DMS79 treated with DMSO at 0.1 percent for 48 hours (cell line): ENCODE measurements at places on chromosomes 6 and 20.

GRCh38 chr20:57317316-57317788, 12.3 kb upstream of the SPO11 start:
- DNase-seq, result no peak

GRCh38 chr6:31888276-31889258, 8.9 kb downstream of the EHMT2 start:
- DNase-seq, result no peak

DNA sequence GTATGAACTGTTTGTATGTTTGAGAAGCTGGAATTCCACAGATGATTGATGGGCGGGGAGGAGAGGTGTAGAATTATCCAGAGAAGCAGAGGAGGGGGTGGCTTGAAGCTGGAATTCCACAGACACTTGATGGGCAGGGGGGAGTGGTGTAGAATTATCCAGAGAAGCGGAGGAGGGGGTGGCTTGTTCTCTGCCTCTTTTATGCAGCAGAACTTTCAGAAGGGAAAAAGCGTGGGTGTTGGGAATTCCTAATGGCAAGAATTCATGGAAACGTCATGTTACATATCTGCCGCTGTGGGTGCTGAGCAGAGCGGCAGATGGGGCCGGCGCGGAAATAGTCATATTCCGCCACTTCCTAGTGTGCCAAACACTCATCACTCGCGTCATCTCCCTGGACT, 167.9 kb upstream of the KCNG1 start:
- no peak for DNase-seq

DNA sequence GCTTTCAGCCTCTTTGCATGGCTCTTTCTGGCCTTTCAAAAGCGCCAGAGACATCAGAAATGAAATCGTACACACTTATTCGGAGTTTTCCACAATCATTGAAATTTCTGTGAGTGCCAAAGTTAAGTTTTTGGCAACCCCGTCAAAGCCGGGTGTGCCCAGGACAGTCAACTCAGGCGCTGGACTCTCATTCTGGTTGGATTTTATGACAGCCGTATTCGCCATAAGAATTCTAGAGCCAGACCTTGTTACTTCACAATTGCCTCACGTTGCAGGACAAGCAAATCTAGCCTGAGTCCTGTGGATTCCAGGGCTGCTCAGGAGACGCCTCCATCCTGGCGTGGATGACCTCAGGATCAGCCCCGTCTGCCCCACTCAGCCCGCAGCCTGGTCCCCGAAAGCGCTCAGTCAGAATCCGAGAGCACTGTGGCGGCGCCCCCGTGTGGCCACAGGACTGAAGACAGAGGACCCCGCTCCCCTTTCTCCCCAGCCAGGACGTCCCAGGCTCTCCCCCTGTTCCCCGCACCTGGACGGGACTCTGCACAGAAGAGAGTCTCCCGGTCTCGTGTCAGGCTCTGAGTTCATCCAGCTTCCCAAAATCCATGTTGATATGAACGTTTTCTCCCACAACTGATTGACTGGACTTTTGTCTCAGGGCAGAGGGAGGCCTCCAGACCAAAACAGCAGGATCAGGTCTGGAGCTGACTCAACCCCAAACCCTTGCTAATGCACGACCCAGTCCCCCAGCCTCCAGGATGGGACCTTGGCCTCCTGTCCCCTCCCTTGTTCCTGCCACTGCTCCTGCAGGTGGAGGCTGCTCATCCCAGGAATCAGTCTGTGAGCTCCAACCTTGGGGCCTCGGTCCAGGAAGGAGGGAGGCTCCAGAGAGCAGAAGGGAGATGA, 38.2 kb downstream of the MICA start:
- DNase-seq, result peak; percentile 29

DNA sequence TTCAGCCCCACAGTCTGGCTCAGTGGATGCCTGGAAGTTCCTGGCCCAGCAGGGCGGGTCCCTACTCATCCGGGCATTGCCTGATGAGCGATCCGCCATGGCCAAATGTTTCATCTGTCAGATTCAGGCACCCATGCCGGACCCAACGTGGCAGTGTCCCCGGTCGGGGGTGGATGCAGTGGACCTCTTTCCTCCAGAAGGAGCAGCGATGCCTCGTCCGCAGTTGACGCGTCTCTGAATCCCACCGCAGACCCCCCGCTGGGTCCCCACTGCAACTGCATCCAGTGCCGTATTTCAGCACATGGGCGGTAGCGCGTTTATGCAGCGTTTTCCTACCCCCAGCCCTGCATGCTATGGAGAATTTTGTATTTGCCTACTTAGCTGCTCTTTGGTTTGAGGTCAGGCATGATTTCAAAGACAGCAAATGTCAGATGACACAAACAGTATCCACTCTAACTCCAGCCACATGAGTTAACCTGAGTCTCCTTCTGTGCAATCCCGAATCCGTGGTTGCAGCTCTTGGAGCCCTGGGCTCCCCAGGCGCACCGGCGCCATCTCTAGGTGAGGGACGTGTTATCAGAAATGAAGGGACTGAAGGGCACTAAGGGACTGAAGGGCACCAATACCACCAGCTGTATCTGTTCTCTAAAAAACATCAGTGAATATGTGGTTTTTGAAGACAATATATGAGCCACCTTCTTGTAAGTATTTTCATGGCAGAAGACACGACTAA, 72.6 kb upstream of the THBS2 start:
- no peak for DNase-seq

DNA sequence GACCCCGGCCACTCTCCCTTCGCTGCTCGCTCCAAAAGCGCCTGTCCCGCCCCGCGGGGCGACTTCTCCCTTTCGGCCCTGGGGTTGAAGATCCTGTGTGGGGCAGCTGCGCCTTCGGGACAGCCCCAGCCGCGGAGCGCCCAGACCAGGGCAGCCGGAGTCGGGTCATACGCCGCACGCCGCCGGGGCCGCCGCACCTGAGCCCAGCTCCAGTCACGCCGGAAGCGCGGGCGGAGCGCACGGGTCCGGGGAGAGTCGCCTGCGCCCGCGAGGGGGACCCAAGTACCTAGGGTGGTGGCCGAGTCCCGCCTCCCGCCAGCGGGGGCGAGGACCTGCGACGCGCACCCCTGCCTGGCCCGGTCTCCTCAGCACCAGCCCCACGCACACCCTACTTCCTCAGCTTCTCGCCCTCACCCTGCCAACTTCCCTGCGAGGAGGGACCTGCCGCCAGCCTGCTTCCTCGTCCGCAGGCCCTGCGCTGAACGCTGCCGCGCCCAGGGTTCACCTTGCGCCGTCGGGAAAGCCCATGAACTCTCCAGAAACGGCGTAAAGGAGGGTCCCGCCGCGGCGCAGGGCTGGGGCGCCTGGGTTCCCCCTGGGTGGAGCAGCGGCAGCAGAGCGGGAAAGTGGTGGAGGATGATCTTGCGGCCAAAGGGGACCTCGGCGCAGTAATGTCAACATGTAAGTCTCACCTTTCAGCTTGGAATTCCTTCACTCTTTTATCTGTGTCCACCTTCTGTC, at the start of gene ADGRG6:
ADGRG6 (plus strand) TSS at position 357 of the 741 bp plus-strand sequence; CDS start at position 680, 323 bp downstream.
- peak; percentile 78 for DNase-seq

- no peak for DNase-seq
These were observed 185.1 kb upstream of the SULF2 start for GRCh38 chr20:47970282-47970903.

- no peak for DNase-seq
These were observed 816.9 kb downstream of the DHX35 start for GRCh38 chr20:39778847-39779604.

- no peak for DNase-seq
These were observed 778 bp upstream of the LIN28B start for GRCh38 chr6:104955927-104956730.

DNA sequence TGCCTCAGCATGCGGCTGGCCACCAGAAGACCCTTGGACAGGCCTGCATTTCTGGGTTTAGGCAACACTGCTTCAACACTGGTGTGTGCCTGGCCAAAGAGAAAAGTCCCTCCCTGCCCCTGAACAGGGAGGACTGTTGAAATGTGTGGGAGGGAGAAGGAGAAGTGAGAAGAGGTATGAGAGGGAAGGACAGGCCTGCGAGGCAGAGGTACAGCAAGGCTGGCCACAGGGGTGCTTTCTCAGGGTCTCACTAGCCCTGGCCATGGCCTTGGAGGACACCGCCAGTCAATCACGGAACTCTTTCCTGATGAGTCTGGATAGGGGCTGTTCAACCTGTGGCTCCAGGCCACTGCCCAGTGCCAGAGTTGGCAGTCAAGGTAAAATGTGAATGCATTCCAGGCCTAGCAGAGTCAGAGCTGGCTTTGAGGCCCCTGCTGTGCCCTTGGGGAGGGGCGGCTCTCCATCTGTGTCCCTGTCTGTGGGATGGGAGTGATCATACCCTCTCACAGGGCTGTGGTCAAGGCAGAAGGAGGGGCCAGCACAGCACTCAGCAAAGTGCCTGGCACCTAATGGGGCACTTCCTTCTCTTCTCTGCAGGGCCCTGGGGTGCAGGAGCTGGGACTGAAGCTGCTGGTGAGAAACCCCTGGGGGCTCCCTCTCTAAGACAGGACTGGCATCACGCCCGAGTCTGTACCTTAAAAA, 43.2 kb upstream of the CDH22 start:
- no peak for DNase-seq

DNA sequence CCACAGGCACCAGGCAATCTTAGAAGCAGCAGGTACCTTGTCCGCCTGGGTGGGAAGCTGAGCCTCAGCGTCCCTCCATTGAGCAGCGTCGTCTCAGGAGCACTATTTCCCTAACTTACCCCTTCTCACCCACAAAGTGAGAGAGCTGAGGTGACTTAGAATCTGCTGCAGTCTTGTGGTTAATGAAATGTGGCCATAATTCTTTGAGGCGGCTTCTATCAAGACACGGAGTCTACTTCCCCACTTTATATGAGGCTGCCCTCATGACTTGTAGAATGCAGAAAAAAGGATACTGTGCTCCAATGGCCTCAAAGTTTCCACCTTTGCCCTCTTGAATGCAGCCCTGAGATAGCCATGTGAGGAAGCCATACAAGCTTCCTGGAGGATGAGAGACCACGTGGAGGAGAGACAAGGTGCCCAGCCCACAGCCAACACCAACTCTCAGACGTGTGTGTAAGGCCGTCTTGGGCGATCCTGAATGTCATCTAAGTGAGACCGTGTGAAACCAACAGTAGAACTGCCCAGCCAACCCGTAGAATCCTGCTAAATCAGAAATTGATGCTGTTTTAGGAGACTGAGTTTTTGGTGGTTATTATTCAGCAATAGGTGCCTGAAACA, 9.1 kb upstream of the TAGAP start:
- no peak for DNase-seq

- DNase-seq, result no peak
These were observed 273.0 kb downstream of the PKHD1 start for GRCh38 chr6:51814418-51814817.

GRCh38 chr6:27642744-27643456, 170.0 kb upstream of the ZNF184 start:
- no peak for DNase-seq

GRCh38 chr20:15851576-15852215, 721.6 kb downstream of the KIF16B start:
- DNase-seq, result no peak

DNA sequence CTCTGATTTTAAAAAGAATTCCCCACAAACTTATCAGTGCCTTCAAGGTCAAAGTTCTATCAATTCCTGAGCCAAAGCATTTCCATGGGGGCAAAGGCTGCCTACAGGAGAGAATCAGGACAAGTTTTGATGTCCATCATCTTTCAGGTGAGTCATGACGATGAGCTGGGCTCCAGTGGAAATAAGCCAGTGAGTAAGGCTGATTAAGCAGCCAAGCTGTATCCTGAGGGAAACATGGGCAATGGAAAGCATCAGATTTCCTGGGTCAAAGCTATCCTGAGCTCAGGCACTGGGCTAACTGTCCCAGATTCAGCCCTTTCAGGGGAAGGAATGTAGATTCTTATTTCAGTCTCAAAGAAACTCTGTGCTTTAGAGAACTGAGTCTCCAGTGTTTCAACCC, 377.4 kb downstream of the CD109 start:
- no peak for DNase-seq

DNA sequence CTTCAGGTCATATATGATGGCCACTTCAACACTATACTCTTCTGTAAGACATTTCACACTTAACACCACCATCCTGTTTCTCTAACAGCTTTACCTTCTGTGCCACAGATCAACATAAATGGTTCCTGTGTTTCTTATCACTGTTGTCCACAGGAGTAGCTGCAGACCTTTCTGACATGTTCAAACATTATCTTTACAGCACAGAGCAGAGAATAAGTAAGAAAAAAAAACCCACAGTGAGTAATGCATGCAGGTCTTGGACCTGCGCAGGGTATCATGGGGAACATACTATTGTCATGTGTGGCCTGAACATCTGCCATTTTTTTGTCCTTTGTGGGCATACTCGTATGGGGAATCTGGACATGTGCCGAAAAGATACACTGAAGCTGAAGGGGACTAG, 161.9 kb downstream of the KIF16B start:
- no peak for DNase-seq

GRCh38 chr20:32820698-32821377, 1.1 kb downstream of the MAPRE1 start:
- no peak for DNase-seq

- no peak for DNase-seq
These were observed 35.8 kb upstream of the BCAS1 start for GRCh38 chr20:54106162-54106561.

GRCh38 chr6:82597201-82597600, 233.6 kb downstream of the TPBG start:
- DNase-seq, result peak; percentile 95

DNA sequence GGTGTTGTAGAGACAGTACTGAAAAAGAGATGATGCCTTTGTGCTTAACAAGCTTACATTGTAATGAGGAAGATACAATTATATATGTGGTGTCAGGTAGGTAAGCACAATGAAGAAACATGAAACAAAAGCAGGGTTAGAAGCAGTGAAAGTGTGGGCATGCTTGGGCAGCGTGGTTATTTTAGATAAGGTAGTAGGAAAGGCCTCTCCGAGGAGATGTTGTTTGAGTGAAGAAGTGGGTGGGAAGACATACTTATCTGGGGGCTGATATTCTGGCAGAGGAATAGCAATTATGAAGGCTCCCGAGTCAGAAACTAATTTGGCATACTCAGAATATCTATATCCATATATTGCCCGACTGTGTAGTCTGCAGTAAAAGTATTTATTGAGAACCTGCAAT, 4.7 kb downstream of the CDKAL1 start:
- DNase-seq, result no peak

DNA sequence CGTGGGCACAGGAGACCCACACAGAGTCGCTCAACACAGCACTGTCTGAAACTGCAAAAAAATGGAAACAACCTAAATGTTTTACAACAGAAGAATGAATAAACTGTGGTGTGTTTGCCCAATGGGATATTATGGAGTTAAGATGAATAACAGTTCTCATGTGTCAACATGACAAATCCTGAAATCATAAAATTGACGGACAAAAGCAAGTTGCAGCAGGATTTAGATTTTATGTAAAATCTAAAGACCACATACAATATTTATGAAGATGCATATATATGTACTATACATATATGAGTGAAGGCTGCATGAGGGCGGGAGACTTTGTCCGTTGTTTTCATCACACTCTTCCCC, 79.7 kb downstream of the GRM4 start:
- no peak for DNase-seq

- no peak for DNase-seq
These were observed 3.2 kb upstream of the TNFRSF6B start for GRCh38 chr20:63693083-63693732.

- DNase-seq, result no peak
These were observed 486.3 kb downstream of the GRIK2 start for GRCh38 chr6:101879782-101880181.
